HFFc6 (cell line): ENCODE measurements at places on chromosomes 3 and 15. TPM values are rescaled to one million over a fixed set of nuclear protein-coding genes. Genes with fewer than 3 reads are reported as not detected.

Gene MAGI1
- 21.8 and 31.1 TPM in 2 replicates for total RNA-seq

Gene RTF1
- 32.2 to 36.3 TPM (median 33.6 TPM) in 3 replicates for total RNA-seq

Gene MAGEL2
- total RNA-seq = 0.08 TPM in 1 of 3 replicates, not detected in the others

Gene VEPH1
- total RNA-seq = 33.3 to 60.1 TPM (median 45.2 TPM) in 3 replicates

Gene GHSR
- not detected in 3 replicates for total RNA-seq

Gene AMT
- 1.2 to 3.2 TPM (median 2.4 TPM) in 3 replicates for total RNA-seq

Gene STRC
- not detected in 3 replicates for total RNA-seq

Gene GPR27
- not detected in 2 replicates for total RNA-seq

Gene SRPRB
- total RNA-seq = 94.2 to 130 TPM (median 128 TPM) in 3 replicates

Gene ALG1L2
- total RNA-seq = not detected in 3 replicates

Gene LMOD3
- total RNA-seq = not detected in 3 replicates

Gene EXD1
- not detected in 3 replicates for total RNA-seq

Gene TF
- under 0.01 to 0.13 TPM in 2 of 3 replicates, not detected in the other for total RNA-seq

Gene ACP3
- not detected in 3 replicates for total RNA-seq

Gene FBXL22
- 0.24 to 0.89 TPM (median 0.41 TPM) in 3 replicates for total RNA-seq

Gene GPR171
- not detected in 3 replicates for total RNA-seq

Gene PSTPIP1
- total RNA-seq = not detected in 2 replicates

Gene CCR3
- not detected in 3 replicates for total RNA-seq

Gene ANKRD34C
- total RNA-seq = not detected in 3 replicates

Gene TRPM1
- total RNA-seq = 0.03 TPM in 1 of 3 replicates, not detected in the others

Gene DPH3
- total RNA-seq = 45.2 to 50.5 TPM (median 49.0 TPM) in 3 replicates

Gene AADACL2
- not detected in 3 replicates for total RNA-seq

Gene KBTBD12
- total RNA-seq = not detected in 3 replicates

Gene RPN1
- 306 to 326 TPM (median 308 TPM) in 3 replicates for total RNA-seq

Gene SOX14
- total RNA-seq = not detected in 3 replicates

Gene BFSP2
- total RNA-seq = not detected in 2 replicates

Gene DAPK2
- total RNA-seq = 1.3 and 4.9 TPM in 2 replicates

Gene TRMT10C
- 21.6 to 28.6 TPM (median 22.6 TPM) in 3 replicates for total RNA-seq

Gene EFCAB12
- total RNA-seq = 0.12 TPM in 1 of 3 replicates, not detected in the others

Gene FETUB
- total RNA-seq = not detected in 3 replicates

Gene SEC22C
- 42.1 to 47.2 TPM (median 44.3 TPM) in 3 replicates for total RNA-seq

Gene KPNA4
- total RNA-seq = 81.9 to 100 TPM (median 89.5 TPM) in 3 replicates

Gene CHRNA7
- total RNA-seq = not detected in 3 replicates
